Activated gamma-delta T cell treated with Interleukin-2 at 50 U/mL for 16 hours (primary cell): ENCODE measurements at places on chromosomes 1 and 21.

DNA sequence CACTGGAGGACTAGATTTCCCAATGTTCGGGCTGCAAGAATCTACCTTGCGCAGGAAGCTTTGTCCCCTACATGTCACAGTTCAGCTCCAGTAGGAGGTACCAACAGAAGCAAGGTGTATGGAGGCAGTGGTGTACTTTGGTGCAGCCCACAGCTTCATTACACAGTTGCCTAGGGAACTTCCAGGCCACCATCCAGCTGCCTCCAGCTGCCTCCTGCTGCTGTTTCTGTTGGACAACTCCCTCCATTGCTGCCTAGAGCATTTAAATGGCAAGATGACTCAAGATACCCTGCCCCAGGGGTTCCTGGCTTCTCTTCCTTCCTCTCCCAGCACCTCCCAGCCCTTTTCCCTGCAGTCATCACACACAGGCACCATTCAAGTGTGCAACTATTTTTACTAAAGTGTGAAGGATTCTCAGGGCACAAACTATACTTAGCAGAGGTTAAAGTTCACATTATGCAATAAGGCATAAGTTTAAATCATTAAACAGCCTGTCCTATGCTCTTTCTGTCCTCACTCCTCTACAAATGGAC is 39.0 kb upstream of the ATP1A1 start:
- no peak for DNase-seq

- DNase-seq, result no peak
Measured at GRCh38 chr1:229887043-229887822, 179.8 kb upstream of the GALNT2 start.

DNA sequence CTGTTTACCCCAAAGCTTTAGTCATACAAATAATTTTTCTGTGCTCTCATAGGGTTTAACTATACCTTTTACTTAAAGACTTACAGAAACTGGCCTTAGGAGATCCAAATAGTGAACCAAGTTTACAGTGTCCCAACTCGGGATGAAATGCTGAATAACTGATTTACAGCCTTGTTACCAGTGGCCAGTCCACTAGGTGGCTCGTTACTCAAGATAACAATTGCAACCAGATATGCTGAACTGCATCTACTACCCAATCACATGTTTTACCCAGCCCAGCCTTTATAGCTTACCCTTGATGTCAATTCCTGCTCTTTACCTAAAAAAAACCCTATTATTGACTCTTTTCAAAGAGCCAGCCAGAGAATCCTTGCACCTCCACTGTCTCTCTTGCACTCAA is 1148.8 kb upstream of the ADGRL4 start:
- DNase-seq, result no peak

DNA sequence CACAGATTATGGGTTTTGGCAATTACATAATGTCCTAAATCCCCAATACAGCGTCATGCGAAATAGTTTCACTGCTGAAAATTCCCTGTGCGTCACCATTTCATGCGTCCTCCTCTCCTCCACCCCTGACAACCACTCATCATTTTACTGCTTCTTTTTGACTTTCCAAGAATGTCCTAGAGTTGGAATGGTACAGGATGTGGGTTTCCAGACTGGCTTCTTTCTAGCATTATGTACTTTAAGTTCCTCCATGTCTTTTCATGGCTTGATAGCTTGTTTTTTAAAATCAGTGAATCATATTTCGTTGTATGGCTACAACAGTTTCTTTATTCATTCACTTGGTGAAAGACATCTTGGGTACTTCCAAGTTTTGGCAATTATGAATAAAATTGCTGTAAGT is 7.4 kb downstream of the NBPF3 start:
- DNase-seq, result no peak

DNA sequence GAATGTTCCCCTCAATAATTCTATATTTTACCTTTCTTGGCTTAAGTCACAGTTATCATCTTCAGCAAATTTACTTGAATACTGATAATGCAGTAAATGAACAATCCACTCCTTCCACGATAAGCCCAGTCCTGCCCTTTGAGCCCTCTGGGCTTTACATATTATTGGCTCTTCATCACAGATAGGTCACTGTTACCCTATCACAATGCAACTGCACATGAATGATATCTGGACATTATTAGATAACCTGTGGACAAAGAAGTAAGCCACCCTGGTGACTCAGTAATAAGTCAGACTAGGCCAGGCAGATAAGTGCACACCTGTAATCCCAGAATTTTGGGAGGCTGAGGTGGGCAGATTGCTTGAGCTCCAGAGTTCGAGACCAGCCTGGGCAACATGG is 69.4 kb downstream of the SPATA6 start:
- DNase-seq, result no peak

DNA sequence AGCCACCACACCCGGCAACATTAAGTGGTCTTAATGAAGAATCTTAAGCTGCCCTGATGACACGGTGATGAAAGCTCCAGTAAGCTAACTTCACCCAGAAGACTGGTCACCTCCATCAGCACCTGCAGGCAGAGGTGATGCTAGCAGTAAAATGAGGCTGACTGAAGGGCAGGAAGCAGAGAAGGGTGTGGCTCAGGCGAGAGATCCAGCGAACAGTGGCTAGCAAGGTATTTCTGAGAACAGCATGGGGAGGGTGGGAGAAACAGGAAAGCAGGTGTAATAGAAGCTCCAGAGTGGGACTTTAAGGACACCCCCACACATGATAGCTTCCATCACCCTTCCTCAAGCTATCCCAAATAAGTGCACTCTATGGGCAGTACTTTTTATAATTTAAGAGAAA is 15.9 kb upstream of the DISP1 start:
- no peak for DNase-seq

DNA sequence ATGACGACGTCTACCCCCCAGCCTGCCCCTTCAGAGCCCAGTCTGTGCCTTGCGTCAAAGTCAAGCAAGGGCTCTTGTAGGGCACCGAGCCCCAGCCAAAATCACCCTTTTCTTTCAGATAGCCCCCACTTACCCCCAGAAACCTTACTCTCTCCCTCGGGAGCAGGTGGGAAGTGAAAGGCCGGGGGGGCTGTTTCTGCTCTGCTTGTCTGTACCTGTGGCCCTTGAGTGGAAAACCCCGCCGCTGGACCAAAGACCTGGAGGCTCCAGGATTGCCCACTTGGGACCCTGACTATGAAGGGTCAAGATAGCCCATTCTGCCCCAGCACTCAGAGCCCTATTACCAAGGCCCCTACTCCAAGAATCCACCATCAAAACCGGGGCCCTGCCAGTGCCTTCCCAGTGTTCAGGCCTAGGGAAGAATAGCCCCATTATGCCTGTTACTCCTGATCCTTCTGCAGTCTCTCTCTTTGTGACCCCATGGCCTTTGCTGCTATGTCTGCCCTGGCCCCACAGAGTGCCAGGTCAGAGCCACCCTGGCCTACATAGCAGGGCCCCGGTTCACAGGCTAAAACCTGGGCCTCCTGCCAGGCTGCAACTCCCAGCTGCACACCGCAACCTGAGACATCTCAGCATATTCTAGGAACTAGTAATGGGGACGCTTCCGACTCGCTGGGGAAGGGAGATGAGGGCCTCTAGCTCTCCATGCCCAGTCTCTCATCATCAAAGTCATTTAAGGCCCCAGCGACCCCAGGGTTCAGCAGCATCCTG is 22.2 kb upstream of the HPDL start:
- no peak for DNase-seq

- DNase-seq, result no peak
Measured at GRCh38 chr1:151596166-151596953, 15.5 kb upstream of the SNX27 start.

GRCh38 chr21:37862536-37862935 is 53.7 kb downstream of the KCNJ6 start:
- no peak for DNase-seq

DNA sequence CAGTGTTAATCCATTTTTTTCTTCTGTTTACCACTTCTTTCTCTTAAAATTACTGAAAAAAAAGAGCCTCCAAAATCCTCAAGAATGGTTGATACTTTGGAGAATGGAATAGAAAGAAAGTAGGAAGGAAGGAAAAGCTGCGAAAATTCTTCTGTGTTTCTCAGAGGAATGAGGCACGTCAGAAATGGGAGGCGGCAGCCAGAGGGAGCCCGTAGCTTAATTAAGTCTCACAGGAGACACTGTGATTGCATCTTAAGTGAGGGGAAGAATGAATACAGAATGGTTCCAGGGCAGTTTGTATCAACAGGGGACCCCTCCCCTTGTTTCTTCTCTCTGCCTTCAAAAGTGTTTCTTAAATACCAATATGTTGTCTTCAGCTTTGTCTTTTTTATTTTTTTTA is 1099.5 kb downstream of the PLA2G4A start:
- no peak for DNase-seq

- DNase-seq, result no peak
Measured at GRCh38 chr1:94755675-94756074, 64.5 kb upstream of the SLC44A3 start.

DNA sequence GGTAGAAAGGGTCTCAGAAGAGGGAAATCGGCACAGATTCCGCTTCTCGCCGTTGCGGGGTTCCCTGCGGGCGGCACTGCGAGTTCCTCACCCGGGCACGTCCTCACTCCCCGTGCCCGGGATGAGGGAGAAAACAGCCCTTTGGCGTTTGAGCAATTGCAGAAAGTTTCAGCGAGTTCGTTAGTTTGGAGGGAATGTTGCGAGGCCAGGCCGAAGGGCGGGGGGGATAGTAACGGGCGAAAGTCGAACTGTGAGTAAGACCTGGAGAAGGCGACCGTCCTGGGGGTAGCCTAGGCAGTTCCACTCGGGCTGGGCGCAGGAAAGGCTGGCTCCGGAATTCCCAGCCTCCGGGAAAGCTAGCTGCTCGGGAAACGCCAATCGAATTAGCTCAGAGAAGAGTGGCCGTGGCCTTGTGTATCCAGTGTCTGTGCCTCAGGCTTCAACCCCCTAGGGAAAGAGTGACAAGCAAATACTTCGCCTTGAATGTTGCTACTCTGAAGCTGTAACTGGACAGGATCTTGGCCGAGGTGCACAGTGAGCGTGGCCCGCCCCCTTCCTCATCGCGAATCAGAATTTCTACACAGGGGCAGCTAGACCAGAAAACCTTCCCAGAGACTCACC is 787 bp downstream of the PTGFR start:
- no peak for DNase-seq
